ENCODE measurements at places on chromosomes 3 and 15. TPM values are rescaled to one million over a fixed set of nuclear protein-coding genes. Genes with fewer than 3 reads are reported as not detected.

The BHLHE40 gene
- 4.3 TPM for total RNA-seq

The GXYLT2 gene
- total RNA-seq, result not detected

The EPHB1 gene
- total RNA-seq, result 1.8 TPM

- DNase-seq, result no peak
Measured at GRCh38 chr3:11548721-11549131, 95.0 kb downstream of the VGLL4 start.

GRCh38 chr3:139756529-139757103 lies 78.8 kb upstream of the NMNAT3 start:
- no peak for DNase-seq

DNA sequence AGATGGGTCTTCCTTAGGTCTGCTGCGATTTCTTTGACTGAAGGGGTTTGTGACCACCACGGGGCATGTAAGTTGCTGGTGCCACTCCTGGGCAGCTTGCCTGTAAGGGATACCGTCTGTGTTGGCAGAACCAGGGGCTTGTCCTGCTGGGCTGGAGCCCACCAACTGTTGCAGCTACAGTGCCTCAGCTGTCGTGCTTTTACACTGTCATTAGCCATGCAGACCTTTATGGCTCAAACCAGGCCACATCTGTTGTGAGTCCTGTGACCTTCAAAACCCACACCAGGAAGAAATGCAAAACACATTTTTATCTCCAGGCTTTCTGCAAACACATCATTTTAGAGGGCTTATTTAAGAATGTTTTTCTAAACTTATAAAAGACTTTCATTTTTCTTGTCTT lies 168.7 kb downstream of the PTPRG start:
- DNase-seq, result no peak

- DNase-seq, result no peak
Measured at GRCh38 chr15:54577476-54578250, 599.4 kb downstream of the UNC13C start.

DNA sequence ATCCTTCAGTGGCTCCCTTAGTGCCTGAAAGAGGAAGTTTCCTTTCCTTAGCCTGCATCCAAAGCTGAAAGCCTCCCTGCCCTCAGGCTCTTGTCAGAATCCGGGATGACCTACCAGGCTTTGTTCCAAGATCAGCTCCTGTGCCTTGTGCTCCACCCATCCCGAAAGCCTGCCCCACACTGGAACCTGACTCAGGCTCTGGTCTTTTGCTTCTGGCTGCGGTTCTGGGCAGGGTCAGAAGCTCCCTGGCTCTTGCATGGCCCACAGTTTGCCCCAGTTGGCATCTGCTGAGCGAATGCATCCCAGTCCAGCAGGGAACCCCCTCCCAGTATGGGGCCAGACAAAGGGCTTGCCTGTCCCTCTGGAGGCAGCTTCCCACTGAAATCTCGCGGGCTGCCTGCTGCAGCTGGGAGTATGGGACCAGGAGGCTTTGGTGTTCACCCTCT lies 25.9 kb upstream of the KIF23 start:
- no peak for DNase-seq

GRCh38 chr3:125608419-125608818 lies 13.1 kb upstream of the OSBPL11 start:
- DNase-seq, result no peak

DNA sequence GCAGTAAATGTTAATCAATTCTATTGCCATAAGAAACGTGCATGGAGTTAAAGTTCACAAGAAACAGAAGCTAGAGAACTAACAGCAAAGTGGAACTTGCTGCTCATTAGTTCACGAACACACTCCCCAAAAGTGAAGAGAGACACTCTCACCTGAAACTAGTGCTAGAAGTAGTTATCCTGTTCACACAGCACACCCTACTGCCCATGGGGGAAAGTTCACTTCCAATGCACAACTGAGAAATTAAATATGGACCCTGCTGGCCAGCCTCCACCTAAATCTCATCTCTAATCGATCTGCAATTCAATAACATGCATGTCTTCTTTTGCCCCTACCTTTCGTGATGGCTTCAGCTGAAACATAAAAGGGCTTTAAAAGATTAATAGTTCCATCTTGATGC lies 39.4 kb upstream of the FRMD4B start:
- DNase-seq, result no peak
